ENCODE measurements at places on chromosomes 1 and 21. TPM values are rescaled to one million over a fixed set of nuclear protein-coding genes. Genes with fewer than 3 reads are reported as not detected.

DNA sequence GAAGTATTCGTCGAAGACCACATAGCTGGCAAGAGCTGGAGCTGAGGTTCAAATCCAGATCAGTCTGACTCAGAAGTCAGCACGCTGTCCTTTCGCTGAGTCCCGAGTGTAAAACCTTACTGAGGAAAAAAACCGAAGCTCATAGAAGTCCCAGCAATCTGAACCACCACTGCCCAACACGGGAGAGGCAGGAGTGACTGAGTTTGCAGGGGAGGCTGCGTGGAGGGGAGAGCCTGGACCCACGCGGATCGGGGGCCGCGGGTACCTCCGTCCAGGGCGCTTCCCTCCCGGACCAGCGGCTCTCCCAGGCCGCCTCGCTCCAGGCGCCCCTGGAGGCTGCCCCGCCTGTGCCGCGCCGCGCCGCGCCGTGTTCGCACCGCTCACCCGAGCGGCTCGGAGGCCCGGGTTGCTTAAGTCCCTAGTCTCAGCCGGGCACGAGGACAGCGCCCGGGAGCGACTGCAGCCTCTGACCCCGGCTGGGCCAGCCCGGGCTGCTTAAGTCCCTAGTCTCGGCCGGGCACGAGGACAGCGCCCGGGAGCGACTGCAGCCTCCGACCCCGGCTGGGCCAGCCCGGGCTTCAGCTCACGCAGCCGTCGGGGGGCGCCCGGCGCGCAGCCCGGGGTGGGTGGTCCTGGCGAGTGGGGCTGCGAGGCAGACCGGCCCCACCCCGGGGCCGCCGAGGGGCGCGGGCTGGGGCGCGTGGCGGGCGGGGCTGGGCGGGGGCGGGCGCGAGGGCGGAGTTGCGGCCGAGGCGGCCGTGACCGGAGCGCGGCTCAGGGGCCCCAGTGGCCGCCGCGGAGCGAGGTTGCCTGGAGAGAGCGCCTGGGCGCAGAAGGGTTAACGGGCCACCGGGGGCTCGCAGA is at the start of gene ADAMTSL4:
Gene ADAMTSL4, plus strand, starts transcription at position 777 of the 864 bp plus-strand sequence. CDS start 2,881 bp downstream, outside the sequence.
- H3K27me3 ChIP-seq, result no peaks in the 10 kb centered on the region
- H3K27ac ChIP-seq, result peak within 1 kb of the TSS; percentile 88
- H3K4me3 ChIP-seq, result peak within 1 kb of the TSS; percentile 83
- DNase-seq, result no peak
- no peaks in the 10 kb centered on the region for H3K36me3 ChIP-seq

DNA sequence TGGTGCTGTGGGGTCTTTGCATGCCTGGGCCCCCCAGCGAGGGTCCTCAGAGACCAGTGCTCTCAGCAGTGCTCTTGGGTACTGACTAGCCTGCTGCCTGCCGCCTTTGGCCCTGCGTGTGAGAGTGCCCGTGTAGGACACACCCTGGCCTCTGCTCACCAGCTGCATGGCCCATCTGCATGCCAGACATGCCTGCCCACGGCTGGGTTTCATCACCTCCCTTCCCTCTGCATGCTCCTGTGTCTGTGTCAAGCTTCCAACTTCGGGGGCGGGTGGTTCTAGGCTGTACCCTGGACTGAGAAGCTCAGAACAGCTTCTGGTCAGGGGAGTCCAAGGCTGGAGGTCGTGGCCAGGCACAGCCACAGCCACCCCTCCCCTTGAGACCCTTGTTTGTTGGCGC is 56.9 kb downstream of the PTPRF start:
- no peak for DNase-seq
- H3K36me3 ChIP-seq, result peaks cover 3% of the 10 kb centered on the region

Gene SAMSN1
- 20.5 TPM for total RNA-seq

DNA sequence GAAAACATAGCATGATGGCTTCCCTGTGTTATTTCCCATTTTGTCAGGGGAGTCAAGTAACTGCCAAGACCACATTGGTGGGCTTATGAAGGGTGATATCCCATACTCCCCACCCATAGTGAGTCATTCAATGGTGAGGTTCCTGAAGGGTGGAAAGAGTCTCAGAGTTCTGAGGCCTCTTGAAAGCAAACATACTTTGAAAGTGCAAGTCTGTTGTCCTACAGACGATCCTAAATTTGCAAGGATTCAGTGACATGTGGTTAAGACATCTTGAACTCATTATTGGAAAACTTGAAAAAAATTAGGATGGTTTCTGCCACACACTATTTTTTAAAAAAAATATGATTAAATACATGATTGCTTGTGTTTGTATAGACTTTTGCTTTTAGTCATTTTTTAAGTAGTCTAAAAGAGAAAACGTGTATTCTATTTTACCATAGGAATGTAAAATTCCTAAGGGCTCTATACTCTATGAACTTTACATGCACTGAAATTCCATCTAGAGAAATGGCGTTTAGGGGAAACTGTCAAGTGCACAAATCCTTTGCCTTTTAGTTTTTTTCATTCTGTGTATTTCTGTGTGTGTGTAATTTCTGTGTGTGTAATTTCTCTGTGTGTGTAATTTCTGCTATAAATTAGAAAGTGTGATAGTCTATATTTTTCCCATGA is 225.5 kb upstream of the ADAMTS5 start:
- H3K4me3 ChIP-seq, result no peak overlapping the region
- no peaks in the 10 kb centered on the region for H3K36me3 ChIP-seq
- no peaks in the 10 kb centered on the region for H3K4me1 ChIP-seq

- H3K4me1 ChIP-seq, result peaks cover 3% of the 10 kb centered on the region
- H3K27ac ChIP-seq, result no peak overlapping the region
- no peaks in the 10 kb centered on the region for H3K27me3 ChIP-seq
- H3K36me3 ChIP-seq, result no peaks in the 10 kb centered on the region
- DNase-seq, result no peak
These were observed 527.3 kb downstream of the PLPP3 start for GRCh38 chr1:56052041-56052440.

Gene RPAP2
- total RNA-seq, result 7.0 TPM

- peaks cover 4% of the 10 kb centered on the region for H3K4me1 ChIP-seq
- no peak for DNase-seq
- no peak overlapping the region for H3K4me3 ChIP-seq
- no peaks in the 10 kb centered on the region for H3K27me3 ChIP-seq
- H3K36me3 ChIP-seq, result no peaks in the 10 kb centered on the region
These were observed 17.1 kb upstream of the ADGRB2 start for GRCh38 chr1:31781138-31781755.

DNA sequence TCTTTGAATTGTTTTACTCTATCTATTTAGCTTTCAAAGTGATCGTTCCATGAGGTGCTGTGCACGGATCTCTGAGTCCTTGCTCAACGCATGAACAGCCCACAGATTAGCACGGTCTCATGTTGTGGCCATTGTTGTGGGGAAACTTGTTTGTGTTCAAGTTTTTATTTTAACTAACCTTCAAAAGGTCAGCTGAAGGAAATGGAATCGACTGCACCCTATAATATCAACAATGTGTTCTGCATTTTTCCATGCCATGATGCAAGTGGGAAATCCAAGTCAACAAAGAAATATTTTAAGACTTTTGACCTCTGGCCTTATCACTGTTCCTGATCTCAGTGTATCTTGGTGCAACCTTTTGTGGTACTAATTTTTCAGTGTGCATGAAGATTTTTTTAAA is 6.1 kb downstream of the SH2D1B start:
- no peaks in the 10 kb centered on the region for H3K4me1 ChIP-seq
- no peak overlapping the region for H3K4me3 ChIP-seq
- no peaks in the 10 kb centered on the region for H3K27me3 ChIP-seq
- H3K27ac ChIP-seq, result no peak overlapping the region
- DNase-seq, result no peak

DNA sequence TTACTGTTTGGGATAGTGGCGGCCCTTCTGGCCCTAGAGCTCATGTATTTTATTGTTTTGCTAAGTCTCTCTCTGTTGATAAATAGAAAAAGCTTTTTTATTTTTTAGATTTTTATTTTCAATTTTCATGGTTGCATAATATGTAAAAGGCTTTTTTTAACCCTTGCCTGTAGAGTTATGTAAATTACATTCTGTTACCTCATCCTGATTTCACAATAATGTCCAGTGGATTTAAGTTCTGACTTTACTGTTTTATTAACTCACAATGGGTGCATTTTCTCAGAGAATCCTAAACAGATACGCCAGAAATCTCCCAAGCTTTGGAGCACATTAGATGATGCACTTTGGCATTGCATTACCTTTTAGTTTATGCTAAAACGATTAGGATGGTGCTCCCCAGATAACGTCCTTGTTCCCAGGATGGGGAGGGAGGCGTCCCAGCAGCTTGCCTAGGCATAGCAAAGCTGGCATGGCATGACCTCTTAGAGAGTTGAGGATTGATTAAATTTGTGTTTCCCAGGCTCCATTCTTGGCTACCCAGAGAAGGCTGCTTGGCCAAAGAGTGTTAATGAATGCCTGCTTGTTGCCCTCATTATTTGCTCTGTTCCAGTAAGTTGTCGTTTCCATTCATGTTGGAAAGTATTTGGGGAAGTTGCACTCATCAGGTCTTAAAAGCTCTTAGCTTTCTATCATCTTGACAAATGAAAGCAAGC is 17.1 kb downstream of the UTP25 start:
- peaks cover 26% of the 10 kb centered on the region for H3K36me3 ChIP-seq
- no peak overlapping the region for H3K27ac ChIP-seq
- H3K27me3 ChIP-seq, result no peaks in the 10 kb centered on the region
- H3K4me3 ChIP-seq, result no peak overlapping the region
- no peak for DNase-seq

Gene KLHDC7A
- total RNA-seq, result not detected

- H3K4me3 ChIP-seq, result no peak overlapping the region
- no peaks in the 10 kb centered on the region for H3K36me3 ChIP-seq
- no peak for DNase-seq
- no peak overlapping the region for H3K27ac ChIP-seq
- H3K4me1 ChIP-seq, result no peaks in the 10 kb centered on the region
These were observed 31.8 kb downstream of the UBE2U start for GRCh38 chr1:64235181-64235580.

DNA sequence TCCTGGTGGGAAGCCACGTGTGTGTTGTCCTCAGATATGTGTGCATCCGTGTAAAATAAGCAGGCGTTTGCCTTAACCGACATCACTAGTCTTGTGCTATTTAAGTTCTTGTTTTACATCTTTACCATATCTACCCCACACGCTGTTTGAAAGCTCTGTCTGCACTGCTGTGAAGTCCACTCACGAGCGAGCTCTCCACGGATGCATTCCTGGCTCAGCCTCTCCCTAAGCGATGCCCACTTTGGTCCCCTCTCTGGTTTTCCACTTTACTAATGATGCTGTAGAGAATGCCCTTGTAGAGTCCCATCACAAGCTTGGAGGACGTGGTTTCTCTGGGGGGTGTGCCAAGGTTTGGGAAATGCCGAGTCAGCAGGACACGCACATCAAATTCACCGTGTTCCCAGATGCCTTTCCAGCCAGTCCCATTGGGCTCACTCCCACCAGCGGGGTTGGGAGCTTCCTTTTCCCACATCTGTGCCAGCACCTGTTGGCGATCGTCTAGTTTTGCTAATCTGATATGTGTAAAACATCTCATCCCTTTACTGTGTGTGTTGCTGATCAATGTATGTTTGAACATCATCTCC is 43.8 kb downstream of the ACTL8 start:
- H3K27ac ChIP-seq, result no peak overlapping the region
- H3K27me3 ChIP-seq, result no peaks in the 10 kb centered on the region
- no peaks in the 10 kb centered on the region for H3K36me3 ChIP-seq
- H3K4me3 ChIP-seq, result no peak overlapping the region
- H3K4me1 ChIP-seq, result no peaks in the 10 kb centered on the region

DNA sequence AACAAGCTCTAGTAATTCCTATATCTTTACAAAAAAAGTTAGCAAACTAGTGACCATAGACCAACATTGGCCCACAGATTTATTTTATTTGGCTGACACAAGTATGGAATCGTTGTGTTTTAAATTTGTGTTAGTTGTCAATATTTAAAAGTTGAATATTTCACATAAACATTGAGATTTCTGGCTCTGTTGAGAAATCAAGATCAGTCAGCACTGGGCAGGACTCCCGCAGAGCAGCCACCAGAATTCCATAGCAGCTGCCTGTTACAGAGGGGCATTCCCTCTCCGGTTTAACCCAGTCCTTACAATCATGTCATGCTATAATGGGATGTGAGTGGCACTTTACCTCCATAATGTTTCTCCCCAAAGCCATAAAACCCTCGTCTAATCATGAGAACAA is 79.2 kb upstream of the NRIP1 start:
- no peak for DNase-seq
- no peak overlapping the region for H3K27ac ChIP-seq
- no peak overlapping the region for H3K4me3 ChIP-seq
- no peaks in the 10 kb centered on the region for H3K36me3 ChIP-seq
- peaks cover 6% of the 10 kb centered on the region for H3K4me1 ChIP-seq

DNA sequence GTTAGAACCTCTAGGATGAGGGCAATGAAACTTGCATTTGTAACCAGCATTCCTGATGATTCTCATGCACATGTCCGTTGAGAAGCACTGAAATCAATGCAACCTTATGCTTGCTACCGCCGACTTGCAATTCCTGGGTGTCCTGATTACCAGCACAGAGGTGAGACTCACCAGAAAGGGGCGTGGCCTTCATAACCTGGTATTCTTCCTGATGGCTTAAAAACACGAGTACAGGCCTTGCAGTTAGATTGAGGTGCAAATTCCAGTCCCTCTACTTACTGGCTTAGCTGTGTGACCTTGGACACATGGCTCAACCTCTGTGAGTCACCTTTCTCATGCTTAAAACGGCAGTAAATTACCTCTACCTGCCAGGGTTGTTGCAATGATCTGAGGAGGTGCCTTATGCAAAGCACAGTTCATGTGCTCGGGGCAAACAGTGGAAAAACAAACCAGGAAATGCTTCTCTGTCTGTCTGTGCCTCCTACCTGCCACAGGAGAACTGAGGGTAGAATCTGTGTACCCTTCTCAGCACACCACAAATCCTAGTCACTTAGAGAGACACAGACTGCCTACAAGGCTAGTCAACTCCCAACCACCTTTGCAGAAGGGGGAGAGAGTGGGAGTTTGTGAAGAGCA is 39.1 kb upstream of the ECE1 start:
- H3K36me3 ChIP-seq, result no peaks in the 10 kb centered on the region
- H3K27me3 ChIP-seq, result no peaks in the 10 kb centered on the region
- no peak overlapping the region for H3K4me3 ChIP-seq
- H3K27ac ChIP-seq, result peak overlapping the region; percentile 40
- peaks cover 54% of the 10 kb centered on the region for H3K4me1 ChIP-seq

DNA sequence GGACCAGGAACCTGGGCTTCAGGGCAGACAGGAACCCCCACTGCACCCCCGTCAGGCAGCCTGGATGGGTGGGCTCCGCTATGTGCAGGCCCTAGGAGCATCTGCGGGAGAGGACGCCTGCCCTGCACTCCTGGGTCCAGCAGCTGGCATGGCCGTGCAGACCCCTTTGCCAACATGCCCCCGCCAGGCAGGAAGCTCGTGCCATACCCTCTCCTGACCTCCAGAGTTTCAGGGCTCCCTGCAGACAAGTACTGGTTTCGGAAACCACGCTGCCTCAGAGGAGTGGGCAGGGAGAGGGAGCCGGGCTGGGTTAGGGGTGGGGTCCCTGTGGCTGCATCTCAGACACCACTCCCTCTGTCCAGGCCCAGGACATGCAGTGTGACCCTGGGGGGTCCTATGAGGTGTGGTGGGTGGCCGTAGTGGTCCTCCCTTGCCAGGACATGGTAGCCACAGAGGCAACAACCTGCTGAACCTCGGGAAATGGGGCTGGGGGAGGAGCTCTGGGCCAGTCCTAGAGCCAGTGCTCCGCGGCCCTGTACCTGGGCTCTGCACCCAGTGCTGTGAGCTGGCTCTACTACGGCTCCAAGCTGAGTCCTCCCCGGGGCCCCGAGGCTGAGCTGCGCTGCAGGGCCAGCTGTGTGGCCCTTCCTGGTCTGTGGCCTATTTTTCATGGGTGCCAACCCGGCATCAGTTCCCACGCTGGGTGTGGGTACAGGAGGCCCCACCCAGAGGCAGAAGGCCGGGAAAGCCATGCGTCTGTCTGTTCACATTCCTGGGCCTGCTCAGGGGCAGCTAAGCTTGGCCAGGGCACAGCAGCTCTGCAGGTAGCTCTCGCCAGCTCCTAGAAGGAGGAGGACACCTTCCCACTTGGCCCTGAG is 1.4 kb downstream of the PLEKHN1 start:
- no peaks in the 10 kb centered on the region for H3K36me3 ChIP-seq
- H3K27me3 ChIP-seq, result peaks cover 5% of the 10 kb centered on the region
- H3K4me1 ChIP-seq, result peaks cover 9% of the 10 kb centered on the region
- H3K27ac ChIP-seq, result no peak overlapping the region
- H3K4me3 ChIP-seq, result peak overlapping the region; percentile 92

Data from thoracic aorta (tissue), 2 donors.